ENCODE measurements at places on chromosomes 11 and 22.
A peak's percentile ranks its signal among the peaks of the same experiment; 100 is the strongest.

GRCh38 chr11:1876361-1877063 is 15.2 kb downstream of the PRR33 start:
- no peak overlapping the region for H3K27ac ChIP-seq
- no peaks in the 10 kb centered on the region for H3K4me1 ChIP-seq
- DNase-seq, result peak; percentile 84
- H3K36me3 ChIP-seq, result no peaks in the 10 kb centered on the region
- no peak overlapping the region for H3K4me3 ChIP-seq

DNA sequence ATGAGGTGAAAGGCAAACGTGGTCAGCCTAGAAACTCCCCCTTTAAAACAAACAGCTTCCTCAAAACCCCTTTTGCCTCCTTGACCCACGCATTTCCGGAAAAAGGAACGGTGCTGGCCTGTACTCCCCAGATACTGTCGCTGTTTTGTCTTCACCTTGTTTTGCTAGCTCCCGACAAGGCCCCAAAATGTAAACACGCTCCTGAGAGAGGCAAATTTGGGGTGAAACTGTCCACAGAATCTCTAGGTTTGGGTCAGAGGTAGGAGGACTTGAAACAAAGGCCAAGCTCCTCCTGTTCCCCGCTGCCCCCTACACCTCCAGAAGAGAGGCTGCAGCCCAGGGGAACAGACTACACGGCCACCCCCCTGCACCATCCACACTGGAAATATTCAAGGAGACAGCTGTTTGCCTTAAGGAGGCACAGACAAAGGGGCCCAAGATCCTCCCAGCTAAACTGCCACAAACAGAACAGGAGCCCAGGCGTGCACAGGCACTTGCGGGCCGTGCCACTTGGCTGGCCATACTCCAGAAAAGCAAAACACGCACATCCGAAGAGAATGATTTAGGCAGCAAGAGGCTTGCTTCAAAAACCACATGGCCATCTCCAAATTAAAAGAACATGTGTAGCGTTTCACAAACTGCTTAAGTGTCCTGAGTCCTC is 160.5 kb upstream of the GRK3 start:
- peak overlapping the region; percentile 69 for H3K4me3 ChIP-seq
- no peak overlapping the region for H3K27ac ChIP-seq
- peaks cover 20% of the 10 kb centered on the region for H3K4me1 ChIP-seq
- DNase-seq, result no peak
- no peaks in the 10 kb centered on the region for H3K36me3 ChIP-seq

DNA sequence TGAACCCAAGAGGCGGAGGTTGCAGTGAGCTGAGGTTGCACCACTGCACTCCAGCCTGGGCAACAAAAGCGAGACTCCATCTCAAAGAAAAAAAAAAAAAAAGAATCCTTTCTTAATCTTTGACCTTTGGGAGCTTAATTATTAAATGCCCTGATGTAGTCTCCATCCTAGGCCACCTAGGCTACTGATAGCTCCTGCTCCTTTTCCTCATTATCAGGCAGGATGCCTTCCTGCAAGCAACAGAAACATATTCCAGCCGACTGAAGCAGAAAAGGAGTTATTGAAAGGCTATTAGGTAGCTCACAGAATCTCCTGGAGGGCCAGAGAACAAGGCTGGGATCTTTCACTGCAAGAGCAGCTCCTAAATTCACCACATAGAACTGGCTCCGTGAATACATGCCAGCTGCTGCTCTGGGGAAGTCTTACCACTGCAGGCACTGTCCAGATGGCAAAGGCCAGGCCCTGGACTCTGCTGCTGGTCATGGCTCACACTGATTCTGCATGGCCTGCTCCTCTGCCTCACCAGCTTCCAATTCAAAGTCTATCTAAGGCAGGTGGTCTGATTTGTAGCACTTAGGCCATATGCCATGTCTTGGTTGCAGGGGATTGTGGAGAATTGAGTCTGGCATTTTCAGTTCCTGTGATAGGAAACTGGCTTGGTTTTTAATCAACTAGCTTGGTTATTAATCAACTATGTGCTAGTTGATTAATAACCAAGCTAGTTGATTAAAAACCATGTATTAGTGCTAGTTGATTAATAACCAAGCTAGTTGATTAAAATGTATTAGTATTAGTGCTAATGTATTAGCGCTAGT is 26.0 kb upstream of the POLD3 start:
- H3K4me1 ChIP-seq, result no peaks in the 10 kb centered on the region
- H3K27ac ChIP-seq, result no peak overlapping the region
- no peak for DNase-seq
- H3K4me3 ChIP-seq, result no peak overlapping the region
- H3K36me3 ChIP-seq, result no peaks in the 10 kb centered on the region

DNA sequence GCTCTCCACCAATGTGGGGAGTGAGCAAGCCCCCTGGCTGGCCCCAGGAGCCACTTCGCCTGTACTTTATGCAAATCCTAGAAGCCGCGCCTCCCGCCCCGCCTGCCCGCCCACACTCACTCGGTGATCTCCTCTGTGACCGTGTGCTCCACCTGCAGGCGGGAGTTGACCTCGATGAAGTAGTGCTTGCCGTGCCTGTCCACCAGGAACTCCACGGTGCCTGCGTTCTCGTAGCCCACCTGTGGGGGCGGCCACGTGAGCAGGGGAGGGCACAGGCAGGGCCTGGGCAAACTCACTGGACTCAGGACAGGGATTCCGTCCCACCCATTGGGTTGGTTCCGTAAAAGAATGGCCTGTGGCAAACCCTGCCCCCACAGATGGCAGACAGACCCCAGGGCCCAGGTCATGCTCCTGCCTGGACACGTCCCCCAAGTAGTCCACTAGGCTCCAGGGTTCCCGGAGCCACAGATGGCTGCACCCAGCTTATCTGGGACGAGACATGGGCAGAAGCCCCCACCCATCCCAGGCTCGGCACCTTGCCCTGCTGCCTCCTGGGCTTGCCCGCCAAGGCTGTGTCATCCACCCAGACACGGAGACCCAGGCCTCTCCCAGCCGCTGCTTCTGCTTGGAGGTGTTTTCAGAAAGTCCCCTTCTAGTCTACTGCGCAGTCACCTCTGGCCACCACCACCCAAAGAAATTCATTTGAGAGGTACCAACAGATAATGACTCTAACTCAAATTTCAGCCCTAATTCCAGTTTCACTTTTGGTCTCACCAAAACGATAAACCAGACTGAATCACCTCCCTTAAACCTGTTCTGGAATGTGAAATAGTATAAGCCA is 12.1 kb downstream of the LRFN4 start:
- DNase-seq, result no peak
- no peaks in the 10 kb centered on the region for H3K27me3 ChIP-seq
- peaks cover 3% of the 10 kb centered on the region for H3K4me1 ChIP-seq
- no peak overlapping the region for H3K27ac ChIP-seq
- H3K4me3 ChIP-seq, result no peak overlapping the region
- H3K36me3 ChIP-seq, result 0 out of 2 replicates have a peak, but pooled peaks cover 2% of the 10 kb centered on the region

GRCh38 chr22:22878211-22878570 is 9.4 kb upstream of the IGLL5 start:
- peaks cover 15% of the 10 kb centered on the region for H3K27me3 ChIP-seq
- H3K27ac ChIP-seq, result no peak overlapping the region
- no peak for DNase-seq
- H3K4me3 ChIP-seq, result no peak overlapping the region
- no peaks in the 10 kb centered on the region for H3K36me3 ChIP-seq

- no peak overlapping the region for H3K27ac ChIP-seq
- no peaks in the 10 kb centered on the region for H3K36me3 ChIP-seq
- no peak overlapping the region for H3K4me3 ChIP-seq
- no peak for DNase-seq
Measured at GRCh38 chr11:116885951-116886655, 48.7 kb upstream of the APOA1 start.

GRCh38 chr11:130141561-130142341 is 17.8 kb upstream of the ST14 start:
- no peak for DNase-seq
- H3K4me3 ChIP-seq, result no peak overlapping the region
- H3K4me1 ChIP-seq, result no peaks in the 10 kb centered on the region
- H3K36me3 ChIP-seq, result peaks cover 23% of the 10 kb centered on the region
- H3K27me3 ChIP-seq, result no peaks in the 10 kb centered on the region

GRCh38 chr11:97354026-97354425 is 964.2 kb downstream of the JRKL start:
- no peak overlapping the region for H3K4me3 ChIP-seq
- H3K27ac ChIP-seq, result no peak overlapping the region
- H3K4me1 ChIP-seq, result no peaks in the 10 kb centered on the region
- no peaks in the 10 kb centered on the region for H3K36me3 ChIP-seq
- H3K27me3 ChIP-seq, result no peaks in the 10 kb centered on the region

- no peak overlapping the region for H3K4me3 ChIP-seq
- H3K27me3 ChIP-seq, result no peaks in the 10 kb centered on the region
- H3K4me1 ChIP-seq, result no peaks in the 10 kb centered on the region
- DNase-seq, result peak; percentile 19
Measured at GRCh38 chr11:117953024-117953671, 23.9 kb upstream of the TMPRSS13 start.

GRCh38 chr22:39868741-39869140 is 24.8 kb downstream of the ENTHD1 start:
- H3K27me3 ChIP-seq, result no peaks in the 10 kb centered on the region
- no peak for DNase-seq
- no peaks in the 10 kb centered on the region for H3K4me1 ChIP-seq

- H3K4me1 ChIP-seq, result 0 out of 2 replicates have a peak, but pooled peaks cover 3% of the 10 kb centered on the region
- H3K4me3 ChIP-seq, result no peak overlapping the region
- DNase-seq, result no peak
- no peak overlapping the region for H3K27ac ChIP-seq
- H3K27me3 ChIP-seq, result no peaks in the 10 kb centered on the region
- H3K36me3 ChIP-seq, result no peaks in the 10 kb centered on the region
Measured at GRCh38 chr11:131463649-131464425, 93.4 kb downstream of the NTM start.

DNA sequence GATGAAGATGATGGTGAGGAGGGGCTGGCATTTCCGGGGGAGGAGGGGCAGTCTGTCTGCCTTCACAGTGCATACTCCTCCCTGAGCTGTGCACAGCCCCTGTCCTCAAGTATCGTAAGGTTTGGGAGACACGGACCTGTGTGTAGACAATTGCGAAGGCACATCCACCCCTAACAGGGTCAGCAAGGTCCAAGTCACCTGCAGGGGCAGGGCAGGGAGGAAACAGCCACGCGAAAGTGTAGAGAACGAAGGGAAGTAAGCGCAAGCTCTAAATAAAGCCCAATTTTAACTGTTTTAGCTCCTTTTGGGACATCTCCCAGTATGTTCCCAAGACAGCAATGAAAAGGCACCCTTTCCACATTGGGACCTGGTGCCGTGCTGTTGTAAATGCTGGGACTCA is 448.2 kb downstream of the TBC1D22A start:
- H3K27ac ChIP-seq, result no peak overlapping the region
- DNase-seq, result no peak
- H3K36me3 ChIP-seq, result no peaks in the 10 kb centered on the region
- no peaks in the 10 kb centered on the region for H3K4me1 ChIP-seq
- no peaks in the 10 kb centered on the region for H3K27me3 ChIP-seq

DNA sequence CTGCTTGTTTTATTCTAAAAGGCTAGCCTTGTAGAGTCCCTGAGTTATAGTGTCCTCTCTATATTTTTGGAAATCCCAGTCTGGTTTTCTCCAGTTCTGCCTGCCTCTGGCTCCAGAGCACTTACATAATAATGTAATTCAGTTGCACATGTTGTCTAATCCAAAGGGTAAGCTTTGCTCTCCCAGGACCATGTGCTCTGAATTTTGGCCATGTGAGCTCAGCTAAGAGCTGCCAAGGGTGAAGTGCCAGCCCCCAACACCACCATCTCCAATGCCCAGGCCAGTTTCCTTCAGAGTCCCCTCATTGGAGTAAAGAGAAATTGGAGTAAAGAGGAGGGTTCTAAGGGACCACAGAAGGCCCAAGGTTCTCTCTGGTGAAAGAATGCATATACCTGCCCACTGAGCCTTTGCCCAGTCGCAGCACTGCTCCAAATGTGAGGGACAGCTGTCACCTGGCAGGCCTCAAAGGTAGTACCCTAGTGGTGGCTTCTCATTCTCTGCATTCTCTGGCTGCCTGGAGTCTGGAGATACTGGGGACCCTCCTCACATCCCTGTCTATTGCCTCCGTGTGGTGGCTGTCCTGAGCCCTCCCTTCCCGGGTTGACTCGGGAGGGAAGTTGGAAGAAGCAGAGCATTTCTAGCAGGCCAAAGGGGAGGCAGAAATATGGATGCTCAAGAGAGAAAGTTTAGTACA is 4.9 kb downstream of the CRY2 start:
- peaks cover 37% of the 10 kb centered on the region for H3K4me1 ChIP-seq
- H3K27me3 ChIP-seq, result no peaks in the 10 kb centered on the region
- H3K4me3 ChIP-seq, result peak overlapping the region; percentile 6
- 0 out of 2 replicates have a peak, but pooled peaks cover 3% of the 10 kb centered on the region for H3K36me3 ChIP-seq
- H3K27ac ChIP-seq, result no peak overlapping the region

GRCh38 chr11:80321786-80322185 is 881.0 kb upstream of the TENM4 start:
- no peak for DNase-seq
- H3K27ac ChIP-seq, result no peak overlapping the region
- no peaks in the 10 kb centered on the region for H3K36me3 ChIP-seq
- peaks cover 10% of the 10 kb centered on the region for H3K4me1 ChIP-seq

DNA sequence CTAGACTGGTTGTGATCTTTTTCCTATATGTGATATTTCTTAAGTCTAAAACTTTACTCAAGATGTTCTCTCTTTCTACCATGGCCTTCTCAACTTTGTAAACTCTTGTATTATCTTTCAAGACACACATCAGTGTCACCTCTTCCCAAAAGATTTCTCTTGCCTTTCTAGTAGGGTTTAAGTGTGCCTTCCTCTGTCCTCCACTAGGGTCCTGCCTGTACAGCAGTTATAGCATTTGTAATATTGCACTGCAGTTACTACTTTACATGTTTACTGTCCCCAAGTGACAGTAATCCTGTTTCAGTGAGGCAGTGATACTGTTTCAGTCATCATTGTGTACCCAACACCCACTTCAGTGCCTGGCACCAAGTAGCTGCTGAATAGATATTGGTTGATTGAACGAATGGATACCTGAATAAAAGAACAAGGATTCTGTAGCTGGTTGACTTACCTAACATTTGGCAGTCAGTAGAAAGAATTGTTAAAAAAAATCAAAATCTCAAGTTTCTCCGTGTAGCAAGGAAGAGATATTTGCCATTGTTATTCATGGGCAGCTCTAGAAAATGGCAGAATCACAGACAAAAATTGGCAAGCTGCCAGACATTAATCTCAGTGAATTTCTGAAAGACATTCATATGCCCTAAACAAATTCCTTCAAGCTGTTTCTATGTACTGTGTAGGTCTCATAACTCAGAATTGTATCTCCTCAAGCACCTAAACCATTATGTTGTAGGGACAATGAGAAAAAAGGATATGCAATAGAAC is 79.4 kb downstream of the RBMXL2 start:
- no peaks in the 10 kb centered on the region for H3K36me3 ChIP-seq
- no peak overlapping the region for H3K4me3 ChIP-seq
- H3K4me1 ChIP-seq, result no peaks in the 10 kb centered on the region

- no peak for DNase-seq
- no peaks in the 10 kb centered on the region for H3K4me1 ChIP-seq
- H3K4me3 ChIP-seq, result peak overlapping the region; percentile 86
- H3K27me3 ChIP-seq, result no peaks in the 10 kb centered on the region
Measured at GRCh38 chr11:57658023-57658361, 430 bp downstream of the CLP1 start.

- DNase-seq, result no peak
- H3K36me3 ChIP-seq, result no peaks in the 10 kb centered on the region
- no peak overlapping the region for H3K27ac ChIP-seq
- H3K27me3 ChIP-seq, result no peaks in the 10 kb centered on the region
- peak overlapping the region; percentile 55 for H3K4me3 ChIP-seq
Measured at GRCh38 chr11:8809241-8809938, 101.6 kb upstream of the AKIP1 start.

GRCh38 chr11:28100665-28101064 is 7.3 kb downstream of the KIF18A start:
- no peaks in the 10 kb centered on the region for H3K36me3 ChIP-seq
- no peak for DNase-seq
- H3K27ac ChIP-seq, result no peak overlapping the region
- no peaks in the 10 kb centered on the region for H3K27me3 ChIP-seq

All from H1 (cell line).